ENCODE measurements at places on chromosomes 13 and 19. TPM values are rescaled to one million over a fixed set of nuclear protein-coding genes. Genes with fewer than 3 reads are reported as not detected.

The FAM83E gene
- total RNA-seq: 0.58 TPM

The ZNF100 gene
- 24.0 TPM for total RNA-seq

The CNMD gene
- 0.42 TPM for total RNA-seq

The CCDC169 gene
- total RNA-seq: 7.0 TPM

The PCDH20 gene
- 12.3 TPM for total RNA-seq

The ERICH6B gene
- total RNA-seq: not detected

The SULT2A1 gene
- total RNA-seq: 0.90 TPM

The KIR3DL1 gene
- total RNA-seq: not detected

Data from urinary bladder (tissue), 4 donors.